ENCODE measurements at places on chromosomes 16 and 17. TPM values are rescaled to one million over a fixed set of nuclear protein-coding genes. Genes with fewer than 3 reads are reported as not detected.

DNA sequence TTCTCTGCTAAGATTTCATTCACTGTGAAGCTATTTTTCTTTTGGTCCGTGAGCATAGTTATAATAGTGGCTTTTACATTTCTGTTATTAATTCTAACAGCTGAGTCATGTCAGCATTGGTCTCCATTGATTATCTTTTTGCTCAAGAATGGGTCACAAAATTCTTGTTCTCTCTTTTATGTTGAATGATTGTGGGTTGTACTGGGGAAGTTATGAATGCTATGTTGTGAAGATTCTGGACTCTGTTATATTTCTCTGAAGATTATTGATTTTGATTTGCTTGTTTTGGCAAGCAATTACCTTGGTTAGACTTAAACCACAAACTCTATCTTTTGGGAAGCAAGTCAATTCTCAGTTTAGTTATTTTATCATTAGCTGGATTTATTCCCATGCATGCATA, 98.8 kb downstream of the IRX5 start:
- DNase-seq: no peak

DNA sequence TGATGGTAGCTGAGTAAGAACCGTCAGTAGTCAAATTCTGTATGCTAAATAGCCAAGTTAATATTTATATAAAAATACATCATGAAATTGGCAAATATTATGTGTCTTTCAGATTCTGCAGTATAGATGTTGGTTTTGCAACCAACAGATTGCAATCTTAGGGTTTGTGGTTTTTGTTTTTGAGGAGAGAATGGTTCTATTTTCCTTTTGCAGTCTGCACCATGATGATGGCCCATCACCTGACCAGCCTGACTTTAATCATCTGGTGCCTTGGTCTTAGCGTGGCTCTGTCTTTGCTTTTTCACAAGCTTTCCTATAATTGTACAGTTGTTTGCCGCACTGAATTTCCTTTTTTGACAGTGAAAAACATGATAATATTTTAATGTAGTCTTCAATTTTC, 50.7 kb downstream of the NUP93 start:
- DNase-seq: peak; percentile 63

DNA sequence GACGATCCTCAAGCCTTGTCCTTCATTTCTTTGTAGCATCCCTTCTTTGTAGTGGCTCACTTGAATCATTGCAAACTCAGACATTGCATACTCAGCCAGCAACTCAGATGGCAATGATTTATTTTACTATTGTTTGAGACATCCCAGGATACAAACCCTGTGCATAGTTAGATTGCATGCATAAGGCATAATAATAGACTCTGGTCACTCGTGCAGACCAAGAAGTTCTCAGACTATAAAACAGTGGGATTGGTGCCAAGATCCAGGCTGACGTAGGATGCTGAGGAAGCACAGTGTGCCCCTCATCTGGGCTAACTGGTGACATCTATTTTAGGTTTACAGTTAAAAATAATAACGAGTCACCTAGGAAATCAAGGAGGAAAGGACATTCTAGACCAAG, 142.3 kb downstream of the PMP22 start:
- DNase-seq: no peak

DNA sequence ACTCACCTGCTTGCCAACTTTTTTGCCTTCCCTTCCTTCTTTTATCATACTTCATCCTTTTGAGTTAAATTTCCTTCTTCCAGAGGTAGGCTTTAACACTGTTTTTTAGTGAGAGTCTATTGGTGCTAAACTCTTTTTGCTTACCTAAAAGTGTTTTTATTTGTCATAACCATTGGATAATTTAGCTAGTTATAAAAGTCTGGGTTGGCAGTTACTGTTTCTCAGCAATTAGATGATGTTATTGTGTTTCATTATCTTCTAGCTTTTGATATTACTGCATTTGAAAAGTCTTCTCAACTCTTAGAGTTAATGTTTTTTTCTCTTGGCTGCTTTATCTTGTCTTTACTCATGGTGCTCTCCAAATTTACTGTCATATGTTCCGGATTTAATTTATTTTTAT, 22.6 kb downstream of the ZNRF1 start:
- DNase-seq: no peak

- no peak for DNase-seq
These were observed 24.8 kb downstream of the HS3ST3B1 start for GRCh38 chr17:14325618-14326167.

DNA sequence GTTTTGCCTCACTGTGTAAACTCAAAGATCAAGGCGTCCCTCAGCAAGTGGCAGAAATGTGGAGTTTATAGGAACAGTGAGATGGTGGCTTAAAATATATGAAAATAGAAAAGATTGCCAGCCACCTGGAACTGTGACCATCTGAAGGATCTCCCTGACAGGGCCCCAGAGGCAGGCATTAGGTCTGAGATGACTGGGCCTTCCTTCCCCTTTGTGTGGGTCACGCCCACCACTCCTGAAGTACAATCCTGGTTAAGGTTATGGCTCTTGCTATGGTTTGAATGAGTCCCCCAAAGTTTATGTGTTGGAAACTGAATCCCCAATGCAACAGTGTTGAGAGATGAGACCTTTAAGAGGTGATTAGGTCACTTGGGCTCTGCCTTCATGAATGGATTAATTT, 6.4 kb downstream of the ST6GALNAC2 start:
- DNase-seq: no peak

DNA sequence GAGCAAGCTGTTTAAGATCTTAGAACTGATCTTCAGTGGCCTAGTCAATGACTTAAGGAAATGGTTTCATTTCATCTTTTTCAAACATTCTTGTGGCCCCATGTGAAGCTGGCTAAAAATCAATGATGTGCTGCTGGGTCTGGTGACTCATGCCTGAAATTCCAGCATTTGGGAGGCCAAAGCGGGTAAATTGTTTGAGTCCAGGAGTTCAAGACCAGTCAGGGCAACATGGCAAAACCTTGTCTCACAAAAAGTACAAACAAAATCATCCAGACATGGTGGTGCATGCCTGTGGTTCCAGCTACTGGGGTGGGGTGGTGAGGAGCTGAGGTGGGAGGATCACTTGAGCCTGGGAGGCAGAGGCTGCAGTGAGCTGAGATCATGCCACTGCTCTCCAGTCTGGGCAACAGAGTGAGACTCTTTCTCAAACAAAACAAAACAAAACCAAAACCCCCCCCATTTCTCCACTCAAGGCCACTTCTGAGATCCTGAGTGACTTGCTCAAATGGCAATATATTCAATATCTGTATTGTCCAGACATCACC, 17.4 kb upstream of the COL1A1 start:
- no peak for DNase-seq

- no peak for DNase-seq
These were observed 66.3 kb downstream of the CLEC16A start for GRCh38 chr16:11010575-11011221.

- DNase-seq: no peak
These were observed 33.4 kb downstream of the CDH13 start for GRCh38 chr16:82660075-82660645.

GRCh38 chr16:67546761-67547422, 15.4 kb upstream of the CTCF start:
- DNase-seq: no peak

- DNase-seq: no peak
These were observed 2.8 kb downstream of the RBFOX3 start for GRCh38 chr17:79607940-79608623.

GRCh38 chr17:73175962-73176565, 11.3 kb downstream of the SSTR2 start:
- DNase-seq: no peak

DNA sequence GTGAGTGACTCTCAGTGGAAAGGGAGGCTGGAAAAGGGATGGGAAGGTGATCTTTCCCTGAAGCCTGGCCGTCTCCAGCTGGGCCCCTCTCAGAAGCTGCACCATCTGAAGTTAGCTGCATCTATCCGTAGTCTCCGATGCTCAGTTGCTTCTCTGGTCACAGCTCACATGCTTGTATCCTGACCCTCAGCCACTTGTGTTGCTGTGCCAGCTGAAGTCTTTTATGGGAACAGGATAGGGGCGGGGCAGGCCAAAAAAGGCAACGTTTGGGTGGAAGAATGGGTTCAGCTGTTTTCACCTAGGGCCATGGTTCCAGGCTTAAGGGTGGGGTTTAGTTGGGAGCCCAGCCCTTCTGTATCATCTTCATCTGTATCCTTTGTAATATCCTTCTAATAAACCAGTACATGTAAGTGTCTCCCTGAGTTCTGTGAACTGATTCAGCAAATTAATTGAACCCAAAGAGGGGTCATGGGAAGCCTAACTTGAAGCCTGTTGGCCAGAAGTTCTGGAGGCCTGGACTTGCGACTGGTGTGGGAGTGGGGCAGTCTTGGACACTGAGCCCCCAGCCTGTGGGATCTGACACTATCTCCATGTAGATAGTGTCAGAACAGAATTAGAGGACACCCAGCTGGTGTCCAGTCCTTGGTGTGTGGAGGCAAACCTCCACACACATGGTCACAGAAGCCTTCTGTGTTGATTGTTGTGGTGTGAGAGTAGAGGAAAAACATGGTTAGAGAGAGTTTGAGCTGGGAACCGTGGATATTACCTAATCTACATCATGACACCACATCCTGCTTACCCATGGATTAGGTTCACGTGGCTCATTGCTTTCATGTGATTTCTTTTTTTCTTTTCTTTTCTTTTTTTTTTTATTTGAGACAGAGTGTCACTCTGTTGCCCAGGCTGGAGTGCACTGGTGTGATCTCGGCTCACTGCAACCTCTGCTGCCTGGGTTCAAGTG, 49.3 kb upstream of the FBXO47 start:
- DNase-seq: no peak

DNA sequence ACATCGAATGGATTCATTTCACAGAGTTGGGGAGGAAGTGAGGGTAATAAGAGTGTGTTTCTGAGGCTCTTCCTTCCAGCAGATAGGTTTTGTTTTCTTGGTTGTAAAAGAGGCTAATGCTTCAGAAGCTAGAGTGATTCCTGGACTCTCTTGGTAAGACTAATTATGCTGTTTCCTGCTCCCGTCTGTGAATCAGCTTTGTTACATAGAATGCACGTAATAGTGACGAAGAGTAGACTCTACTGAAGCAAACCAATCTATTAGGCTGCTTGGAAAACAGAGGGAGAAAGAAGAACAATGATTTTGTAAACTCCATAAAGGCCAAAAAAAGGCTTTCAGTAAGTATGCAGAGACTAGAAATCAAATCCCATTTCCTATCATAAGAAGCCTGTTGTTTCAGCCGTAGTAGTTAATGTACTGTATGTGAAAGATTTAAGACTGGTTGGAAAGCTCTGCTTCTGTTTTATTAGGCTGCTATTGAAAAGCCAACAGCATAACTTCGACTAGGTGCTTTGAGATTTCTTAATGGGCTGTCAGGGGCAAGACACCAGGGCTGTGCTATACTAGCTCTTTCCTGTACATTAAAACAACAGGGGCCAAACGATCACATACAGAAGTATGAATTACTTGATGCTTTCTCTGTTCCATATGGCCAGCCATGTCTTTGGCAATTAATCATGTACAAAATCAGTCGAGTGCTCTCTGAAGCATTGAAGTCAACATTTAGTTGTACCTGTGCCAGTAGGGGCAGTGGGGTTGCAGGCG, 219.0 kb downstream of the FTO start:
- no peak for DNase-seq

GRCh38 chr17:78803186-78803845, 21.2 kb upstream of the CYTH1 start:
- DNase-seq: no peak

- DNase-seq: no peak
These were observed 94.5 kb downstream of the ANKFN1 start for GRCh38 chr17:56247816-56248215.

DNA sequence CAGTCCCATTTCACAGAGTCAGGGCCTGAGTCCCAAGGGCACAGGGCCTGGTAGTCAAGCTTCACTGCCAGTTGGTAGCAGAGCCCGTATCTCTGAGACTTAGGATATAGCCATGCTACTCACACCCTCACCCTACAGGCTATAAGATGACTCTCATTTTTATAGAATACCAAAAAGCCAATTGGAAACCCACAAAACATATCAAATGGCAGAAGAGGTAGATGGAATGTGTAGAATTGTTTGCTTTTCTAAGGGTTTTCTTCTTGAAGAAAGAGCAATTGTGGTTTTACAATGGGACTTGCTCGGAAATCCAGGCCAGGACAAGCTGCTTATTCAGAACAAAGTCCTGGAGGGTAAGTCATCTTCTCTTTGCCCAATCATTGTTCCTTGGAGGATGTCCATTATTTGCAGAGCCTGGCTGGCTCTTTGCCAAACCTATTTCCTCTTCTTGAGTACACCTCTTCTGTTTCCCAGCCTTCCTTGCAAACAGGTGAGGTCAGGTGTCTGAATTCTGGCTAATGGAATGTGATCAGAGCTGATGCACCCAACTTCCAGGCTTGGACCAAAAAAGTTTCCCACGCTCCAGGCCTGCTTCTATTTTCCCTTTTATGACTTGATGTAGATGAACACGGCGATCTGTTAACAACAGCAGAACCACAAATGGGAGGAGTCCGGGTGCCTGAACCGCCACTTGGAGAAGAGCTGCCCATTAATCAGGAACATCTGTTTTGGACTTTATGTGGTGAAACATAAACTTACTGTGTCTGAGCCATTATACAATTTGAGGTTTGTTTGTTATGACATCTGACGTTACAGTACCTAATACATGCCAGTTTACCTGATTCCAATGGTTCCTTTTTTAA, 16.9 kb upstream of the CCL22 start:
- DNase-seq: no peak

DNA sequence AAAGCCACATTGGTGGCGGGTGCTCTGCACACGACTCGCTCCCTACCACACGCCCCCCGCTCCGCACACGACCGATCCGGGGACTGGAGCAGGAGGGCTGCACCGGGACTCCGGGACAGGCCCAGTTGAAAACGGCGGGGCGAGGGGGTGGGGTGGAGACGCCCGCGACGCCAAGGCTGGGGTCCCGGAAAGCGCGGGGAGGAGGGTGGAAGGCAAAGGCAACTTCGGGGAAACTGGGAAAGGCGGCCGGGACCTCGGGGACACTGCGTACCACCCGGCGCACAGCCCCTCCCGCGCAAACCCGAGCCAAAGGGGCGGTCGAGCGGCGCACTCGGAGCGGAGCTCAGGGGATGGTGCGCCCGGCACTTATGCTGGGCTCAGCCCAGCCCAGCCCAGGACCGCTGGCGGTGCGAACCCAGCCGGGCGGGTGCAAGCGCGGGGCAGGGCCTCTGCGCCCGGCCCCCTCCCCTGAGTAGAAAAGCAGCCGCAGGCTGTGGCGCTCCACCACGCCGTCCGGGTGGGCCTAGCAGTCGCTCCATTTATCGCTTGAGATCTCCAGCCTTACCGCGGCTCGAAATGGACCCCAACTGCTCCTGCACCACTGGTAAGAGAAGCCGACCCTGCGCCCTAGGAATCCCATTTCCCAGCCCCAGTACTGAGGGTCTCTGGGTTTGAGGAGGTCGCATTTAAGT, at the start of gene MT1M:
Gene MT1M (plus strand): TSS at position 504 of the 692 bp plus-strand sequence. CDS start 73 bp downstream, at position 577.
- no peak for DNase-seq

GRCh38 chr17:82787081-82787848, 35.4 kb downstream of the TBCD start:
- no peak for DNase-seq

The C1QL1 gene
- 79.5 TPM for polyA plus RNA-seq

The EXOC7 gene
- polyA plus RNA-seq: 162 TPM

The TEKT1 gene
- polyA plus RNA-seq: 11.9 TPM

The CSF3 gene
- not detected for polyA plus RNA-seq

The TLCD3A gene
- 24.6 TPM for polyA plus RNA-seq

The PDE6G gene
- polyA plus RNA-seq: 2.0 TPM

The DDX19B gene
- 32.1 TPM for polyA plus RNA-seq

The MEFV gene
- 0.36 TPM for polyA plus RNA-seq

The CRYM gene
- polyA plus RNA-seq: 4.0 TPM

The TP53TG3C gene
- polyA plus RNA-seq: 0.65 TPM

The TTYH2 gene
- 66.4 TPM for polyA plus RNA-seq

The NOXO1 gene
- 1.7 TPM for polyA plus RNA-seq

The TBC1D26 gene
- 0.24 TPM for polyA plus RNA-seq

The PTGES3L gene
- polyA plus RNA-seq: 6.6 TPM

The MT1H gene
- not detected for polyA plus RNA-seq
